ENCODE measurements at places on chromosomes 12 and 14. TPM values are rescaled to one million over a fixed set of nuclear protein-coding genes. Genes with fewer than 3 reads are reported as not detected.

DNA sequence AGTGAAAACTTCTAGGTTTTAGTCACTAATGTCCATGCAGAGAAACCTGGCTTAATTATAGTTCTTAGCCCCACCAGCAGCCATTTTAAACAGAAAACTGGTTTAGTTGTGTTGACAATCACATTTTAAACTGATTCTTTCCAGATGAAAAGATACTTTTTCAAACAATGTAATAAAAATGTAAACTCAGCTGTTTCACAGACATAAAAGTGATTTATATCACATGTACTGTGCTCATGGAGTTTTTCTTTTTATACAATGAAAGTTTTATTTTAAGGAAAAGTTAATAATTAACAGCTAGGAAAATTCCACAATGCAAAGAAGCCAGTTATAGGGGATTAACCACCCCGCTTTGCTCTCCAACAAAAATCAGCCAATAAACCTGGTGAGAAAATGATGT lies 129.7 kb downstream of the PAX9 start:
- no peak for DNase-seq

DNA sequence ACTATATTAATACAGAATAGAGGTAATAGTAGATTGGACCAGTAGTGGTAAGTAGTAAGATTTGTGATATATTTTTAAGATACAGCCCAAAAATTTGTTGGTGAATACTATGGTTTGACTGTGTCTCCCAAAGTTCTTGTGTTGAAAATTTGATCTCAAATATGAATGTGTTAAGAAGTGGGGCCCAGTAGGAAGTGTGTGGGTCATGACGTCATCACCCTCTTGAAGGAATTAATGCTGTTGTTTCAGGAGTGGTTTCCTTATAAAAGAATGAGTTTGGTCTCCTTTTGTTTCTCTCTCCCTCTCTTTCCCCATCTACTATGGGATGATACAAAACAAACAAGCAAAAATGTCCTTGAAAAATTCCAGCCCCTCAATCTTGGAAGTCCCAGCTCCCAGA lies 16.3 kb downstream of the LUM start:
- no peak for DNase-seq

- no peak for DNase-seq
These were observed 107.9 kb upstream of the NAP1L1 start for GRCh38 chr12:76192416-76192815.

DNA sequence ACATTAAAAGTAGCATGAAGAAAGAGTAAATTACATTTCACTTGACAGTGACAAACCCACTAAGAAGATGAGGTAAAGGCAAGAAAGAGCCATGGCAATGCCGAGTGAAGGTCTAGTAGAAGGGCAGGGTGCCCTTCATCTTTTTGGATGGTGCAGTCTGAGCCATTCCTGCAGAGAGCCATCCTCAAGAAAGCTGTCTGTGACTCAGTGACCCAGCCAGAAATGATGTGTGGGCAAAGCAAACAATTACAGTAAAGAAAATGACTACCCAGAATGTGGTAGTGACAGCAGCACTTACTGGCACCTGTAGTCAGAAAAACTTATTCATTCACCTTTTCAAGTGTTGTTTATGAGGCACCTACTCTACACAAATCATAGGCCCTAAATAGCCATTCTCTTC lies 281.7 kb downstream of the DUSP6 start:
- no peak for DNase-seq

DNA sequence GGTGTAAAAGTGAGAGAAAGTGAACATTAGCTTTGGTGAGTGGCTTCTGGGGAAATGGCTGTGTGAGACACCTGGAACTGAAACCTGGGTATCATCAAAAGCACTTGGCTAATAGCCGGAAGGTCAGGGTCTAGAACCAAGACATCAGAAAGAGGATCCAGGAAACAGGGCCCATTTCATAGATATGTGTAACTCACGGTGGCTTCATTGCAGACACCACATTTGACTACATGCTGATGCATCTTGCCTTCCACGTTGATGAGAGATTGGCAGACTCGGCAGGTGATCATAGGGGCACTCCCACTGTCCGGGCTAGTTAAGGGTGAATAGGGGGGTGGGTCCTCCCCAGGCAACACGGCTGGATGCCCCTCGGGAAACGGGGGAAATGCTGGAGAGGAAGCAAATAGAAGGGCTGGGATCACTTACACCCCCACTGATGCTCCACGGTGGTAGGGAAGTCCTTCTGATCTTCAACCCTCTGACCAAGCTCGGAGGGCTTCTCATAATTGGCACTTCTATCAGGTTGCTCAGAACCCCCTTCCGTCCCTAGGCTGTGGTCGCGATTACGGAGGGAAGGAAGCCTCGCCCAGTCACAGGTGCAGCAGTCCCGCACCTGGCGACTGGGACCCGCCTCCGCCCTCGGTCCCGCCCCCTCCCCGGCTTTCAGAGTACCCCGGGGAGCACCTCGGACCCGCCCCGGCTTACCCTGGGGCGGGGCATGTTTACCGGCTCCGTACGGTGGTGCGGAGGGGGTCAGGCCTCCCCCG lies 593 bp downstream of the PIP4P1 start:
- peak; percentile 75 for DNase-seq

DNA sequence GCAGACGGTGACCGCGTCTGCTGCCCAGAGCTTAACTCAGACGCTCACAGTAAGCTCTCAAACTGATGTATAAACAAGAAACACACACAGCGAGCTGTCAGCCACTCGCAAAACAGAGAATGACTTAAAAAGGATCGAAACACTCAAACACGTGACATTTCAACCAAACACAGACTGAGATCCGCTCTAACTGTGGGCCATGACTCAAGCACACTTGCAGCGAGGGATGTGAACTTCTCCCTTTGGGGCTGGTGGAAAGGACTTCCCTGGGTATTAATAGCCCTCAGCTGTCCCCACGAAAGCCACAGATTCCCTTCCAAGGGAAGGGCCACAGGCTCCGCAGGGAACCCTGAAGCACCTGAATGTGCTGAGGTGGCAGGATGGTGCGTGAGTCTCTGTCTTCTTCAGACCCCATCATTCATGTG lies 29.1 kb downstream of the CCDC88C start:
- DNase-seq = no peak

GRCh38 chr14:78848234-78848820 lies 678.2 kb downstream of the NRXN3 start:
- no peak for DNase-seq

The CLEC4C gene
- total RNA-seq = not detected

The SIX1 gene
- 5.2 TPM for total RNA-seq
